ENCODE measurements at places on chromosomes 4 and X. TPM values are rescaled to one million over a fixed set of nuclear protein-coding genes. Genes with fewer than 3 reads are reported as not detected.

SRPX2 gene
- not detected for total RNA-seq

HELQ gene
- 31.9 TPM for total RNA-seq

DNA sequence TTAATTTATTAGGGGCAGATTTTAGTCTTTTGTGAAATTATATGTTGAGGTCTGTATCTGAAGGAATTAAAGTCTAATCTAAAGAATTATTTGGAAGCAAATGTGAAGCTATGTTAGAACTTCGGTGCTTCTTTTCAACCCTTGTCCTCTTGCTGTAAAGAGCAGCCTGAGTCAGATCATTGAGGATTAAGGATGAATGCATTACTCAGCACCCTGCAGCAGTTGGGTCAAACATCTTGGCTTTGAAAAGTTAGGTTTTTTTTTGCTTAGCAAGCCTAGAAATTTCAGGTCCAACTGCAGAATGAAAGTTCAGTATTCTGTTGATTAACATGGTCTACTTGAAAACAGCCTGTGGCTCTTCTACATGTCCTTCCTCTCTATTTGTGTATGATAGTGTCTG, 57.6 kb downstream of the SLC4A4 start:
- no peak for DNase-seq

GRCh38 chr4:116752027-116752426, 333.3 kb downstream of the TRAM1L1 start:
- no peak for DNase-seq

DNA sequence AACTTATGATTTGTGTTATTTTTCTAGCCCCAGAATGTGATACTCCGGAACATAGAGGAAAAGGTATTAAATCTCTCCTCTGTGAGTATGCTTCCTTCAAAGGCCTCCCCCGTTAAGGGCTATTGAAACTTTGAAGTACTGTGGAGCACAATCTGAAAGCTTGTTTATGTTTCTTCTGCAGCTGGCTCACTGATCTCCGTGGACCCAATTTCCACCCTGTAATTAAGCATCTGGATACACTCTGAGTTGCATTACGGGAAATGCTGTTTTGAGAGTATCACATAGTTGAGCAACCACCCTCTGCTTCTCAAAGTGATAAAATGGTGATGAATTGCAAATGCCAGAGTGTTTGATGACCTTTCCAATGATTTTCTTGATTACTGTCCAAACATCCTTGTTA, 296.8 kb upstream of the PABPC5 start:
- no peak for DNase-seq

- no peak for DNase-seq
These were observed 292.6 kb upstream of the KLF3 start for GRCh38 chr4:38371391-38371851.

GRCh38 chr4:150990250-150990649, 24.8 kb downstream of the LRBA start:
- no peak for DNase-seq

GRCh38 chr4:185552254-185552653, 16.9 kb upstream of the PDLIM3 start:
- DNase-seq = no peak

TMEM144 gene
- not detected for total RNA-seq

- no peak for DNase-seq
These were observed 19.6 kb downstream of the CCNG2 start for GRCh38 chr4:77176640-77177039.

DDX60 gene
- total RNA-seq = 17.6 TPM

ART3 gene
- total RNA-seq = not detected

- DNase-seq = no peak
These were observed 68.6 kb downstream of the RXFP1 start for GRCh38 chr4:158590306-158590705.

DNA sequence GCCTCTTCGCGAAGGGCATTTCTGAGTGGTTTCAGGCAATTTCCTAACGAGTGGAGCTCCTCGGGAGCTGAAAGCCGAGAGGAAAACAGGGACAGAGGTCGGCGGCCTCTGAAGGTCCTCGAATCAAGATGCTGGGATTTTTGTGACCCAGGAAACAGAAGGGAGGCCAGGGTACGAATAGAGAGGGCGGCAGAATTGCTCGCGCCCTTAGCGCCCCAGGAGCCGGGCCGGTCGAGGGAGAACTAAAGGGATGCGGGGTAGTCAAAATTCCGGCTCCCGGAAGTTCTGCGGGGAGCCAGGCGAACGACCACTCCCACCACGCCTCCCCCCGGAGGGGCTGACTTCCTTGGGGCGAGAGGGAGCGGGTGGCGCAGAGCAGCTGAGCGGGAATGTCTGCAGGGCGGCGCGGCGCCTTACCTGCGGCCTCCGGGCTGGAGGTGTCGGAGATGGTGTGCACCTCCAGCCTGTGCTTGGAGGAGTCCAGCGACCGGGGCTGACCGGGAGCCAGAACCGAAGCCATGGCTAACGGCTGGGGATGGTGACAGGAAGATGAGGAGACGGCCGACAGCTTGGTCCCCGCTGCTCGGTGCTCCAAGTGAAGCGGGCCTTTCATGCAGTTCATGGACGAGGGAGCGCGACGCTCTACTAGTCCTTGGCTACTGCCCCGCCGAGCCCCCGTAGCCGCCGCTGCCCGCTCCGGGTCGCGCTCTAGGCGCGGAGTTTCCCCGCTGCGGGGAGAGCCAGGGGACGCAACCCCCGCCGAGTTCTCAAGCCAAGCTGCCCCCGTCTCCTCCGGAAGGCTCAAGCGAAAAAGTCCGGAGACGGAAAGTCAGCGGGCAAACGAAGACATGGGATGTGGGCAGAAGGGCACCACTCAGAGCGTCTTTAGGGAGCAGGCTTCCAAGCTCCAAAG, 782 bp downstream of the PITX2 start:
- no peak for DNase-seq

NKX3-2 gene
- not detected for total RNA-seq

DNA sequence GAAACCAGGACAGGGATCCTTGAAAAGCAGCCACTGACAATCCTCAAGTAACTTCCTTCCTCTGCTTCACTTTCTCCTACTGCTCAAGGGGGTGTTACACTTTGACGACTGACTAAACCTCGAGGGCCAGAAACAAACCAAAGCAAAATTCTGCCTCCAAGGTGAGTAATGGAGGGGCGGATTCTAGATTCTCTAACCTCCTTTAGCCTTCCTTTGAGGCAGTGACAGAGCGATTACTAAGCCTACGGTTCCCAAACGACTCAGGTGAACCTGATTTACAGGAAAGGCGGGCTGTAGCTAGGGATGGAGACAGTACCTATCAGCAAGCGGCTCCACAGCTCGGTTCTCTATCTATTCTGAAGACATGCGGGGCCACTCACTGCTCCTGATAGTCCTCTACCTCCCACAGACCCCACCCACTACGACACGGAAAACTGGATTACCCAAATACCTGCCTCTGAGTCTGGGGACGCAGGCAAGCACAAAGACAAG, 487 bp downstream of the TBCK start:
- no peak for DNase-seq

PALLD gene
- total RNA-seq = 0.42 TPM

GRCh38 chrX:119745283-119745848, 13.0 kb upstream of the SOWAHD start:
- DNase-seq = no peak

DNA sequence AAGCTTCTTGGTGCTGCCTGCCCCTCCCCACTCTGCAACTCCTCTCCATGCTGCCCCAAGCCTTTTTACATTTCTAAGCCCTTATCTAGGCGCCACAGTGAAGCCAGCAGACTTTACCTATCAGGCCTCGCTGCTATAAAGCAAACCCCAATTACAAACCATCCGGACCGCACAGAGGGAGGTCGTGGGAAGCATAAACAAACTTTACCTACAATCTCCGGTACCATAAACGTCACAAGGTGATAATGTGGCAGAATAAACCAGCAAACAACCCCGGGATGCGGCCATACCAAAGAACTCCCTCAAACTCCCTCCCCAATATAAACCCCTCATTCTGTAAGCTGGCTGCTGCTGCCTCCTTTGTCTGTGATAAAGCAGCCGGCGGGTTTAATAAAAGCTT, 54.0 kb upstream of the ZCCHC13 start:
- DNase-seq = no peak

INTU gene
- 0.02 TPM for total RNA-seq

MORC4 gene
- total RNA-seq = 4.1 TPM

DNA sequence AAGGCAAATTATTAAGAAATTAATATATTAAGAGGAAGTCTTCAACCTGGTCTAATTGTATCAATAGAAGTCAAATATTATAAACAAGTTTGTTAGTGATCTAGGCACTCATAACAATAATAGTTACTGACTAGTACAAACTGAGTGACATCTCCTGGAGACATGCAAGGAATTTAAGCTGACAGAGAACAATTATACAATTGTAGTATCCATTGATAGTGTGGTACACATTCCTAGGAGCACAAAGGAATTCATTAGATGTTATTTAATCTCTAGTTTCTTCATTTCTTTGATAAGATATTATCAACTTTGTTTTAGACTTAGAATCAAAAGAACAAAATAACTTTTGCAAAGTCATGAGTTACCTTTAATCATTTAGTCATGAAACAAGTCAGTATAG, 1048.6 kb downstream of the PCDH7 start:
- no peak for DNase-seq

DNA sequence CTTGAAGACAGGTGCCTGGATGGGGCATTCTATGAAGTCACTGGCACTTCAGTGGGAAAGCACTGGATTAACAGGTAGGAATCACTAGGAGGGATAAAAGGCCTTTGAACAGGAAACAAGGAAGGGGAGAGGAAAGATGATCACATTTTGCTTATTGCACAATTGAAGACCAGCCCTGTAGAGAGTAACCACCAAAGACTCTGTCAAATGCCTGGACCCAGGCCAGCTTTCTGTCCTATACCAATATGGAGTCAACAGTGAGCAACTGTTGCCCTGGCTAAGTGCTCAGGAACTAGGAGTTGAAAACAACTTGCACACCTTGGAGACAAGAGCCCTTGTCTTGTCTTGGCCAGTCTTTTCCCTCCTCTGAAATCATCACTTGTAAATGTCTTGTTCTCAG, 14.1 kb upstream of the RTL3 start:
- DNase-seq = no peak

DNA sequence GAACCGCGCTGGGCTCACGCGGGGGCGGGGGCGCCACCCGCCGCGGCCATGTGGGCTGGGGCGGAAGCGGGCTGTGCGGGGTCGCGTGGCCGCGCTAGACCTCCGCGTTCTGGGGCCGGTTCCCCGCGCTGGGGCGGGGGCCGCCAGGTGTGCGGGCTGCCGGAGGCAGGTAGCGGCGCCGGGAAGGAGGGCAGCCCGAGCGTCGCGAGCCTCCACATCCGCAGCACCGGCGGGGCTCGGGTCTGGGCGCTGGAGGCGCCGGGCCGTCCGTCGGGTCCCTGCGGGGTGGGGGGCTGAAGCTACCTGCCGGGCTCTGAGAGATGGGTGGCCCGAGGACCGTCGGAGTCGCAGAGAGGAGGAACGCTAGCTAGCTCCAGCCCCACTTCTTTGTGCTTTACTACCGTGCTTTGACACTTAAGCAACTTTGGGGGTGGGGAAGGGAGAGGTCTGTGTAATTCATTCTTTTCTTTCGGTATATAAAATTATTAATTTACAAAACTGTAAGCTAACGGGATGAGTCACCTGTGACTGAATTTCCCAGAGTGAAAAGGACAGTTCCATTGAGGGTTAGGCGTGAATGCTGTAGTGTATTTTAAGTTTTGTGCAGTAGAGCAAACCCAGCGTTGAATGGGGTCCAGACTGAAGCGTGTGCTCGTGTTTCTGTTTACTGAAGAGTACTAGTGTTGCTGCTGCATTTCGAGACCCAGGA, 689 bp downstream of the METAP1 start:
- no peak for DNase-seq

DNA sequence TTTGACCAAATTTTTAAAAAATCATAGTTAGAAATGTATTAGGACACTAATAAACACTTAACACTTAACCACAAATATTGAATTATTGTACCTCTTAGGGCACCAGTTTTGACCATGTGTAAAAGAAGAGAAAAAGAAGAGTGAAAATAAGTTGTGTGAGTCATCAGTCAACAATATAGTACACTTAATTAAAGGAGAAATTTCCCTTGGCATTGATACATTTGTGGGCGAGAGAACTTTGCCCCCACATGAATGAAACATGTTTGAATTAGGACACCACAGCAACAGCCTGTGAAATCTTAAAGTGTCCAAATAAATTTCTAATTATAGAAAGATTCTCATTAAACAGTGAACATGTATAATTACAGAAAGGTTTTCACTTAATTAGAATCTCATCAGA, 1292.8 kb upstream of the TENM3 start:
- no peak for DNase-seq

Data from activated B cell treated with CpG ODN at 0.5 μM for 24 hours (primary cell).